ENCODE measurements at places on chromosomes 12 and 14.

DNA sequence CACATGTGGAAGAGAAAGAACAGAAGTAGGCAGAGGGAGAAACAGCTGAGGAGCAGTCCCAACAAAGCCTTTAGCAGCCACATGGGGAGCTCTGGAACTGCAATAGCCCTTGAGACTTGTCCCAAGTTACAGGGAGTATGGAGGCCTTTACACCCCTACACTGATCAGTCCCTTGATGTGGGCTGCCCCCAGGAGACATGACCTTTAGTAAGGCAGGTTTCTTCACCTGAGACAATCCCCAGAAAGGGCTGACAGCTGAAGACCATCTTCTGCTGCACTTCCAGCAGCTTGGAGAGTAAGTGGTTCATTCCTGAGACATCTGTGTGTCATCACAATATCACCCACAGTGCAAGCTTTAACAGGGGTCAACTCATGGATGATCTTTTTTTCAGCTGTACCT is 8.6 kb upstream of the SNAPC1 start:
- DNase-seq, result no peak

DNA sequence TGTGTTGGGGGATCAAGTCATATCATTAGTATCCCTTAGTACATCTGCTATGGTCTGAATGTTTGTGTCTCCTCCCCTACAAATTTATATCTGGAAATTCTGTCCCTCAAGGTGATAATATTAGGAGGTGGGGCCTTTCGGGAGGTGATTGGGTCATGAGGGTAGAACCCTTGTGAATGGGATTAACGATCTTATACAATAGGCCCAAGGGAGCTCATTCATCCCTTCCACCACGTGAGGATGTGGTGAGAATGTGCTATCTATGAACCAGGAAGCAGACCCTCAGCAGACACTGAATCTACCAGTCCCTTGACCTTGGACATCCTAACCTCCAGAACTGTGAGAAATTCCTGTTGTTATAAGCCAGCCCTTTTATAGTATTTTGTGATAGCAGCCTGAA is 110.7 kb downstream of the PTCSC3 start:
- DNase-seq, result no peak

DNA sequence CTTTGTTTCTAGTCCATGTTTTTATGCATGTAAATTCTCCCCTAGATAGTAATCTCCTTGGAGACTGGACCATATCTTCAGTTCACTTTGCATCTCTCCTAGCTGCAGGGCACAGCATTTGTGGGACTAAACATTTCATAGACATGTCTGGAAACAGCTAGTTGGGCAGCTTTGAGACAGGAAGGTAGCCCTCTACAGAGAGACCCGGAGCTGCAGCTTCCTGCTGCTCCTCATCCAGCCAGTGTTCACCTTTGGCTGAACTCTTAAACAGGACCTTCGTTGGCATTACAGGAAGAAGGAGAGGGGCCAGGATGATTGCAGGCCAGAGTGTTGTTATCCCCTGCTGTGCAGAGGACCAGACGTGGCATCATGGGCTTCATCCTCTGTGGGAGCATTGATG is 52.9 kb downstream of the GNS start:
- no peak for DNase-seq

DNA sequence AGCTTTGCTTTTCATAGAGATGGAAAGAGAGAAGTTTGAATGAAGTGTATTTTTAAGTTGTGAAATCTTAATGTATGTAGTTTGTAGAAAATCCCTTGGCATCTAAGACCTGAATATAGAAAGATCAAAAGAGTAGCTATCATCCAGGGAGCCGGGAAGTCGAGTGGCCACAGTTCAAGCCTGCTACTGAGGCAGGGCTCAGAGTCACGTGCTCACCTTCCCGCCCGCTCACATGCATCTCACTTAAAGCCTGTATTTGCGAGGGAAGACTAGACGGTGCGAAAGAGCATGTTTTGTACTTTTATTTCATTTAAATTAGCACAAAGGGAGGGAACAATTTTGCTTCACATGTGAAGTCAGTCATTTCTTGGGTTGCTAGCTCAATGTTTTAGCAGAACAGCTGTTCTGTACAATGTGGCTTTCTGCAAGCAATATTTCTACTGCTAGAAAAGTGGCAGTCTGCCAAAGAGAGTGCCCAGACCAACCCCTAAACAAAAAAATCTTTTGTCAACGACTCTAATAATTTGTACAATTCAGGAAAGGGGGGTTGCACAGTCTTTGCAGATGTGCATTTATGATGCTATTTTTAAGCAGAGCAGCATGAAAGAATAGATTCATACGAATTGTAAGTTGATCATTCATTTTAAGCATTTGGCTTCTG is 290.7 kb downstream of the NPAS3 start:
- DNase-seq, result no peak

GRCh38 chr14:55103005-55103640 is 25.9 kb upstream of the LGALS3 start:
- DNase-seq, result peak; percentile 42

GRCh38 chr12:47739979-47740378 is 14.7 kb upstream of the ENDOU start:
- no peak for DNase-seq

GRCh38 chr14:54512393-54512792 is 2.7 kb downstream of the CGRRF1 start:
- DNase-seq, result no peak

DNA sequence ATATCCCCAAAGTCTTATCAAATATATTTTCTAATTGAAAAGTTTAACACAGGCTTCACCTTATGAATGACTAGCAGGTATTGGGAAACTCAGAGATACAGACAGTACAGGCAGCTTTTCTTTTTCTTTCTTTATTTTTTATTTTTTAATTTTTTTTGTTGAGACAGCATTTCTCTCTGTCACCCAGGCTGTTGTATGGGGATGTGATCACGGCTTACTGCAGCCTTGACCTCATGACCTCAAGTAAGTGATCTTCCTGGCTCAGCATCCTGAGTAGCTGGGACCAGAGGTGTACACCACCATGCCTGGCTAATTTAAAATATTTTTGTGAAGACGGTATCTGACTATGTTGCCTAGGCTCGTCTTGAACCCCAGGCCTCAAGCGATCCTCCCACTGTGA is 85.0 kb downstream of the BRMS1L start:
- DNase-seq, result no peak

- no peak for DNase-seq
These were observed 141.0 kb upstream of the BCL2L14 start for GRCh38 chr12:11929714-11930113.

- peak; percentile 46 for DNase-seq
These were observed 31.7 kb downstream of the PTHLH start for GRCh38 chr12:27940756-27941402.

GRCh38 chr12:130932061-130932930 is 21.4 kb upstream of the ADGRD1 start:
- no peak for DNase-seq

DNA sequence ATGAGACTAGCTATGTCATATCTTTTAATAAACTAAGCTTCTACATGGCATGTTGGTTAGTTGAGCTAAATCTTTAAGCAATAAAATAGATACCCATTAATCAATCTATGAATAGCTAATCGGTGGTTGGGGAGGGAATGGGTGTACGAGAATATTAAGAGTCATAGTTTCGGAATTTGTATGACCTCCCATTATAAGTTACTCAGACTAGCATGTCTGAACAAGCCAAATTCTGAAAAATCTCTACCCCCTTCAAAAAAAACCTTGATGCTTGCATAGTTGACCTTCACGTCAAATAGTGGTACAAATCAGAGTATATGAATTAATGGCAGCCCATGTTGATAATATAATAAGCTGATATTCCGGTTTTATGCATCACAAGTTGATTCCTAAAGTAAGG is 60.0 kb downstream of the PLEKHG7 start:
- DNase-seq, result no peak

- DNase-seq, result no peak
These were observed 47.9 kb downstream of the FBXW8 start for GRCh38 chr12:116958402-116959197.
